ENCODE measurements at places on chromosomes 2 and 18.

- H3K36me3 ChIP-seq, result no peaks in the 10 kb centered on the region
- H3K4me3 ChIP-seq, result no peak overlapping the region
- no peaks in the 10 kb centered on the region for H3K27me3 ChIP-seq
- no peak overlapping the region for H3K27ac ChIP-seq
- no peak for DNase-seq
These were observed 83.6 kb upstream of the LCLAT1 start for GRCh38 chr2:30363406-30363805.

GRCh38 chr18:36274083-36274715, 23.3 kb upstream of the FHOD3 start:
- H3K4me1 ChIP-seq, result no peaks in the 10 kb centered on the region
- H3K36me3 ChIP-seq, result no peaks in the 10 kb centered on the region
- no peak for DNase-seq
- no peak overlapping the region for H3K4me3 ChIP-seq
- H3K27me3 ChIP-seq, result no peaks in the 10 kb centered on the region

GRCh38 chr18:57619876-57620275, 1.8 kb downstream of the NARS1 start:
- no peak for DNase-seq

GRCh38 chr2:168671932-168672331, 130.5 kb upstream of the NOSTRIN start:
- H3K27ac ChIP-seq, result no peak overlapping the region
- H3K27me3 ChIP-seq, result no peaks in the 10 kb centered on the region
- H3K4me1 ChIP-seq, result no peaks in the 10 kb centered on the region
- H3K36me3 ChIP-seq, result no peaks in the 10 kb centered on the region

GRCh38 chr2:203394519-203395227, 66.5 kb downstream of the ABI2 start:
- no peaks in the 10 kb centered on the region for H3K4me1 ChIP-seq
- no peaks in the 10 kb centered on the region for H3K36me3 ChIP-seq
- no peak overlapping the region for H3K4me3 ChIP-seq
- no peak overlapping the region for H3K27ac ChIP-seq
- no peak for DNase-seq

- no peaks in the 10 kb centered on the region for H3K4me1 ChIP-seq
- no peak overlapping the region for H3K27ac ChIP-seq
- H3K36me3 ChIP-seq, result no peaks in the 10 kb centered on the region
These were observed 110.7 kb upstream of the PPP1CB start for GRCh38 chr2:28640908-28641300.

GRCh38 chr2:182615036-182615435, 101.0 kb upstream of the DNAJC10 start:
- no peaks in the 10 kb centered on the region for H3K27me3 ChIP-seq
- DNase-seq, result no peak
- no peak overlapping the region for H3K4me3 ChIP-seq
- H3K4me1 ChIP-seq, result no peaks in the 10 kb centered on the region

- DNase-seq, result no peak
- no peak overlapping the region for H3K27ac ChIP-seq
- no peaks in the 10 kb centered on the region for H3K4me1 ChIP-seq
- H3K27me3 ChIP-seq, result peaks cover 6% of the 10 kb centered on the region
- no peak overlapping the region for H3K4me3 ChIP-seq
These were observed 57.0 kb downstream of the CIB4 start for GRCh38 chr2:26584191-26584590.

- H3K4me3 ChIP-seq, result no peak overlapping the region
- H3K27me3 ChIP-seq, result no peaks in the 10 kb centered on the region
- no peaks in the 10 kb centered on the region for H3K4me1 ChIP-seq
- H3K36me3 ChIP-seq, result no peaks in the 10 kb centered on the region
- DNase-seq, result no peak
- no peak overlapping the region for H3K27ac ChIP-seq
These were observed 28.9 kb upstream of the ARHGEF4 start for GRCh38 chr2:130807659-130808385.

DNA sequence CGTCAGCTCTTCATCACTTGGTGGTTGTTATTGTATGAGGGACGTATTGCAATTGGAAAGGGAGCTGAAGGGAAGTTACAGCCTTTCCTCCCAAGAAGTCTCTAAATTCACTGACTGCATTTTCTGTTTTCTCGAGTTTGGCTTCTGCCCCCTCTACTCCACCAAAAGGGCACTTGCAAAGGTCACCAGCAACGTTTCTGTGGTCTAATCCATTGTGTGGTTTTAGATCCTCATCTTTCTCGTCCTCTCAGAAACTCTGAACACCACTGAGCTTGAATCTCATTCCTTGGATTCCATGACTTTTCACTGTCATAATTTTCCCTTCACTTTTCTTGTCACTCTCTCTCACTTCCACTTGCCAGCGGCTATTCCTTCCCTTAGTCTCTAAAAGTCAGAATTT, 308.0 kb downstream of the AFF3 start:
- H3K27ac ChIP-seq, result no peak overlapping the region
- no peak overlapping the region for H3K4me3 ChIP-seq
- no peaks in the 10 kb centered on the region for H3K27me3 ChIP-seq
- H3K4me1 ChIP-seq, result no peaks in the 10 kb centered on the region
- DNase-seq, result no peak

DNA sequence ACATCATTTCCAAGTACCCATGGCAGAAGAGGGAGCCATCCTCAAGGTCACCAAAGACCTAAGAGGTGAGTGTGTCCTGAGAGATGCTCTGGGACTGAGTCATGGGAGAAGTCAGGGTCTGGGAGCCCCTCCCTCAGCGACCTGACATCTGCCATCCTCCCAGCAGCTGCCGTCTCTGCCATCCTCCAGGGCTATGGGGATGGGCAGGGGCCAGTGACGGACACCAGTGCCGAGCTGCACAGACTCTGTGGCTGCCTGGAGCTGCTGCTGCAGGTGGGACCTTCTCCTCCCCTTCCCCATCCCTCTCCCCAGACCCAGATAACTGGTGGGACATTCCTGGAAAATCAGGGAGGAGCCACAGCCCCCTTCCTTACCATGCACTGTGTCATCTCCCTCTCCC, 1.5 kb downstream of the RUFY4 start:
- no peaks in the 10 kb centered on the region for H3K27me3 ChIP-seq
- H3K4me1 ChIP-seq, result peaks cover 3% of the 10 kb centered on the region
- no peak overlapping the region for H3K27ac ChIP-seq
- H3K36me3 ChIP-seq, result no peaks in the 10 kb centered on the region
- no peak for DNase-seq

- H3K36me3 ChIP-seq, result no peaks in the 10 kb centered on the region
- peaks cover 17% of the 10 kb centered on the region for H3K4me1 ChIP-seq
- H3K27ac ChIP-seq, result peak overlapping the region; percentile 52
- H3K4me3 ChIP-seq, result peak overlapping the region; percentile 74
These were observed 1.0 kb downstream of the ACVR1 start for GRCh38 chr2:157874997-157875640.

GRCh38 chr2:181141676-181142075, 161.3 kb downstream of the UBE2E3 start:
- H3K27me3 ChIP-seq, result no peaks in the 10 kb centered on the region
- H3K4me3 ChIP-seq, result no peak overlapping the region
- peaks cover 4% of the 10 kb centered on the region for H3K4me1 ChIP-seq
- no peak for DNase-seq
- no peaks in the 10 kb centered on the region for H3K36me3 ChIP-seq

DNA sequence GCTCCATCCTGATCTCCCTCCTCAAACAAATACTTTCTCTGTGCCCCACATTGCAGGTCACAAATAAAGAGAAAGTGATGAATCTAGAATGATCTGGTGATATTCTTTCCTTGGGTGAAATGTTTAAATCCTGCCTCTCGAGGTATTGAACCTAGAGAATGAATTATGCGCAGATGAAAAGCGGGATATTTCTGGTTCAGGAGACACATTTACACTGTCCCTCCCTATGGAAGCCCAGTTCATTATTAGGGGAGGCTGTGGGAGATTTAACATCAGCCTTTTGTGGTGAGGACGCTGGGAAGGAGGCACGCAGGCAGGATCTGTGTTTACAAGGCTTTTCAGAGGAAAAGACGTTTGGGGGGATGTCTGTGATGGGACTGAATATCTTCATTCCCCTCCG, 20.6 kb downstream of the MAPRE2 start:
- DNase-seq, result no peak
- no peak overlapping the region for H3K4me3 ChIP-seq
- H3K27me3 ChIP-seq, result no peaks in the 10 kb centered on the region
- no peak overlapping the region for H3K27ac ChIP-seq

DNA sequence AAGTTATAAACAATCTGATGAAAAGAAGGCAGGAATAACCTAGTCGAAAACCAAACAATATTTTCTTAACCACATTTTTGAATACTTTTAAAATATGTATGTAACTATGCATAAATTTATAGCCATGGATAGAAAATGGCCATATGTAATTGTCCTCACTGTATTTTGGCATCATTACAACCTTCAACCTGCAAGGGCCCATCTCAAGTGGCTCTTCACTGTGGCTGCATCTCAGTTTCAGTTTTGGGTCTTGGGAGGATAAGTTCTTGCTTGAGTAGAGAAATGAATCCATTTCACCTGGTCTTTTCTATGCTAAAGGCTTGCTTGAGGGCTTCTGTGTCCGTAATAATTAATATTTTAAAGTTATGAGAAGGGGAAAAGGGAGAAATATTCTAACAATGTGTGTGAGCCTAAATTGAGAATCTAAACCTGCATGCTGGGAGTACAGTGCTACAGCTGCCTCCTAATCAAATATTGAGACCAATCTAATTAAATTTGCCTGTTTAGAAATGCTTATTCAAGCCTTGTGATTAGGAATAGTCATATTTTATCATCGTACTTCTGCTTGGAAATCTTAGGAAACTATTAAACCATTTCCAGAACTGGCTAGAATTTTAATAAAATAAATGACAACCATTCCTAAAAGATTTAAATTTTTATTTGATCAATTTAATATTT, 92.5 kb downstream of the EML4 start:
- no peak overlapping the region for H3K27ac ChIP-seq
- H3K27me3 ChIP-seq, result no peaks in the 10 kb centered on the region
- DNase-seq, result no peak

- H3K36me3 ChIP-seq, result peaks cover 43% of the 10 kb centered on the region
- no peak for DNase-seq
- no peak overlapping the region for H3K27ac ChIP-seq
- no peaks in the 10 kb centered on the region for H3K27me3 ChIP-seq
- no peaks in the 10 kb centered on the region for H3K4me1 ChIP-seq
These were observed 60.9 kb downstream of the RIF1 start for GRCh38 chr2:151470556-151470955.

DNA sequence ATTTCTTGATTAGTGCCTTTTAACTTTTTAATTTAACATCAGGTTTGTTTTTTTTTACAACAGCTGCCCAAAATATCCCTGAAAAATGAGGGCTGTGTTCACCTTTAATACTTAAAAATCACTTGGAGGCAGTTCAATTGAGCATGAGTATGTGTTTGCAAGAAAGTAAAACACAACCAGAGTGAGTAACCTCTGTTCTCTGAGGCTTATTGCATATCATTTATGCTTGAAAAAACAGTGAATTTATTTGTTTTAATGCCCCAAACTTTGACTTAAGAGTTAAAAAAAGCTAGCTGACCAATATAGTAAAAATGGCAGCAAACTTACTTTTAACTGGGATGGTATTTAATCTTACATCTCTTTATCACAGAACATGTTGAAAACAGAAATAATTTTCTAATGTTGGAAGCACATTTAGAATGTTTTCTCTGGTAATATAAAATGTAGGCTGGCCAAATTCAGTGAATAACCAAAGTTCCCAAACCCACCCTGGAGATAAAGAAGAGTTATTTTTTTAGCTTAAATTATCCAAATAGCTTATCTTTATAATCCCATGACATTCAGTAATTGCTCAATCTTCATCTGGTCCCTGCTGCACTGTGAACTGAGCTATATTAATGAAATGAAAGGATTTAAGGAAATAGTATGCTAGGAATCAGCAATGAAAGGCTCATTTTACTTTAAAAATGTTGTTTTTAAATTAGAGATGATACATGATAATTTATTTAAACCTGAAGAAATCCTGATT, 24.8 kb upstream of the EFEMP1 start:
- no peak for DNase-seq
- H3K27me3 ChIP-seq, result no peaks in the 10 kb centered on the region
- no peak overlapping the region for H3K27ac ChIP-seq
- H3K4me1 ChIP-seq, result no peaks in the 10 kb centered on the region
- H3K4me3 ChIP-seq, result no peak overlapping the region

DNA sequence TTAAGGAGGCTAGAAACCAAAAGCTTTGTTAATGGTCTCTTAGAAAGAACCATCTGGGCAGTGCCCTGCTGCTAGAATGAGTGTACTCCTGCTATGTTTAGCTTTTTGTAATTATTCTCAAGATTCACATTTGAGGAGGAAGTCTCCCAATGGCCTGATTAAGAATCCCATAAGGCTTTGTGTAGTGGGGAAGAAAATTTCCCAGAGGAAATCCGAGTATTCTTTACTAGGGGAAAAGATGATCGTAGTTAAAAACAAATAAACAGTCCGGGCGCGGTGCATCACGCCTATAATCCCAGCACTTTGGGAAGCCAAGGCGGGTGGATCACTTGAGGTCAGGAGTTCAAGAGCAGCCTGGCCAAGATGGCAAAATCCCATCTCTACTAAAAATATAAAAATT, 117.9 kb downstream of the PTRHD1 start:
- peaks cover 16% of the 10 kb centered on the region for H3K36me3 ChIP-seq
- no peaks in the 10 kb centered on the region for H3K4me1 ChIP-seq
- H3K4me3 ChIP-seq, result no peak overlapping the region
- H3K27me3 ChIP-seq, result no peaks in the 10 kb centered on the region

DNA sequence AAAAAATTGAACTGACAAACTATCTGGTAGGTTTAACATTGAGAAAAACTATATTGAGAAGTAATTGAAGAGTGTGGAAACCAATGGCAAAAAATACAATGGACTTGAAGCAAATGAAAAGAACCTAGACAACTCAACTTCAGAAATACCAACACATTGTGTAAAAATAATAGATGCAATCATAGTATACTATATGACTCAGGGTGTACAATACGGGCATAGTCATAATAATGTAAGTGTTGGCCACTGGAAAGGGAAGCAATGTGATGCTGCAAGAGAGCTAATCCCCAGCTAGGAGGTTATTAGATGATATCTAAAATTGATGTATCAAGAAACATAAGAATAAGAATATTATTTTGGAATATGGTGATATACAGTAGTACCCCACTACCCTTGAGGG, 45.3 kb downstream of the SMAD7 start:
- H3K4me1 ChIP-seq, result peaks cover 5% of the 10 kb centered on the region
- H3K36me3 ChIP-seq, result no peaks in the 10 kb centered on the region
- H3K4me3 ChIP-seq, result no peak overlapping the region
- H3K27me3 ChIP-seq, result no peaks in the 10 kb centered on the region

All from effector memory CD4-positive, alpha-beta T cell (primary cell).